ENCODE measurements at places on chromosomes 1 and 21.

DNA sequence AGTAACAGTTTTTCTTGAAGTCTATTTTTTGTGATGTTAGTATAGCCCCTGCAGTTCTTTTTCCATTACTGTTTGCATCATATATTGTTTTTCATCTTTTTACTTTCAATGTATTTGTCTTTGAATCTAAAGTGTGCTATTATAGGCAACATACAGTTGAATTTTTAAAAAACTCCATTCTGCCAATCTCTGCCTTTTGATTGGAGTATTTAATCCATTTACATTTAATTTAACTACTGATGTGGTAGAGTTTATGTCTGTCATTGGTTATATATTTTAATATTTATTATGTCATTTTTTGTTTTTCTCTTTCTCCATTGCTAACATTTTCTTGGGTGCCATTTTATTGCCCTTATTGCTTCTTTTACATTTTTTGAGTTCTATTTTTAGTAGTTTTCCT is 296.3 kb downstream of the HMCN1 start:
- DNase-seq = no peak

DNA sequence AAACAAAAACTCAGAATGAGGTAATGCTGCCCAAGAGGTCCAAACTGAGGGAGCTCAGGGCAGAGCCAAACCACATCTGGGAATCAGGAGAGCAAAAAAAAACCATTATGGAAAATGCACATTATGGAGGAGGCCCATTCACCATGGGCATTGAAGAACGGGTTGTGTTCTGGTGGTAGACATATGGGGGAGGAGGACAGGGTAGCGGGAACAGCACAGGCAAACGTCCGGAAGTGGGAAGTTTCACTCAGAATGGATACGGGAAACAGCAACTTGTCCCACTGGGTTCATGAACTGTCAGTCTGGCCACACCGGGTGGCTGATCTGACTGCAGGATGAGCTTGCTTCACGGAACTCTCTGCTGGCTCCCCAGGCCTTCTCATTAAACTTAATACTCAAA is 139.7 kb downstream of the RRAGC start:
- DNase-seq = no peak

- DNase-seq = no peak
Observed at GRCh38 chr1:185040408-185040735, 5.0 kb upstream of the RNF2 start.

GRCh38 chr1:14660801-14661200 is 62.3 kb downstream of the KAZN start:
- no peak for DNase-seq

- DNase-seq = no peak
Observed at GRCh38 chr21:32777269-32777668, 5.7 kb upstream of the PAXBP1 start.

- DNase-seq = no peak
Observed at GRCh38 chr1:92876351-92876750, 44.5 kb downstream of the RPL5 start.

- DNase-seq = no peak
Observed at GRCh38 chr1:212205006-212205405, 80.2 kb upstream of the PPP2R5A start.

DNA sequence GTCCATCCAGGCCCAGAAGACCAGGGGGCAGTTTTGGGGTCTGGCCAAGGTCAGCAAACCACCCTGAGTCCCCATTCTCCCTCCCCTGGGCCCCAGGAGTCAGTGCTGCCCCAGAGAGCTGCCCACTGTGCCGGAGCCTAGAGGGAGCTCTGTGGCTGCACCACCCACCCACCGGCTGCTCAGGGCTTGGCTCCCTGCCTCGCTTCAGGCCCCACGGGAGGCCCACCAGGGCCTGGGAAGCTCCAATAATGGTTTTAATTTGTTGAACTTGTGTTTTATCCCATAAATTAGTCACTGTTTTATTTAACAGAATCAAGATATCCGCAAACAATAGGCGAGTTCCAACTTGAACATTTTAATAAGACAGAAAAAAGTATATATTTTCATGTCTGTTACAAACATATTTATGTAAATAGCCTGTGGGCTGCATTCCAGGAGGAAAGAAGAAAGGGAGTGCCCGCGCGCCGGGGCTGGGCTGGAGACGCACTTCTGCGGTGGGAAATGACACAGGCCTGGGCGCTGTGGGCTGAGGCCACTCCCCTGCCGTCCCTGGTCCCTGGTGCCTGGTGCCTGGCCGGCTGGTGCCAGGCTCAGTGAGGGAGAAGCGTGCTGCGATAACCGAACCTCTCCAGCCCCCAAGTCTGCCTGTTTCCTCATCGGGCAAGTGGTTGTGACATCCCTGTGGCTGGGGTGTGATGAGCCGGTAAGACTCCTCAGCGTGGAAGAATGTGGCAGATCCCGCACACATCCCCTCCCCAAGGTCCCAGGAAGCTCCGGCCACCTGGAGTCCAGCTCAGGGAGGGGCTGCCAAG is 160.5 kb downstream of the PEX14 start:
- peak; percentile 75 for DNase-seq

- no peak for DNase-seq
Observed at GRCh38 chr1:186187601-186188000, 187.5 kb downstream of the TPR start.

GRCh38 chr1:232367293-232367692 is 262.6 kb downstream of the SIPA1L2 start:
- no peak for DNase-seq

DNA sequence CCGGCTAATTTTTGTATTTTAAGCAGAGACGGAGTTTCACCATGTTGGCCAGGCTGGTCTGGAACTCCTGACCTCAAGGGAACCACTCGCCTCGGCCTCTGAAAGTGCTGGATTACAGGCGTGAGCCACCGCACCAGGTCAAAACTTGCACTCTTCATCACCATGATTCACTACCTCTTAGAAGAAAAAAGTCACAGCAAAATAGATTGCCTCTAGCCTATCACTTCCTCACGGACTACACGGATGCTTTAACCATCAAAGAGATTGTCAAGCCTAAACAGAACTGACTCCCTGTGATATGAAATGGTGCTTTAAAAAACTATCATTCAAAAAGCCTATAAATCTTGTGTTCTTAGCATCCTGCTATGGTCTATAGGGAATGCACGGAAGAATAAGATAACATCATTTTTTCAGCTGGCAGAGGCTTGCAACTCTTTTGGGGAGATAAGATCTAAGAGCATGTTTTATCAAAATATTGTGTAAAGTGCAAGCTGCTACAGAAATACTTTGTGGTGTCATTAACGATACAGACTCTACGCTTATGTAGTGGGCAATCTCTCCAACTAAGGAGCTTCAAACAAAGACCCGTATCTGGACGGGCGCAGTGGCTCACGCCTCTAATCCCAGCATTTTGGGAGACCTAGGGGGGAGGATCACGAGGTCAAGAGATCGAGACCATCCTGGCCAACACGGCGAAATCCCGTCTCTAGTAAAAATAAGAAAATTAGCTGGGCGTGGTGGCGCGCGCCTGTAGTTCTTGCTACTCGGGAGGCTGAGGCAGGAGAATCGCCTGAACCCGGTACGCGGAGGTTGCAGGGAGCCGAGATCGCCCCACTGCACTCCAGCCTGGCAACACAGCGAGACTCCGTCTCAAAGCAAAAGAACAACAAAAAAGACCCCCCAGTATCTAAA is 966 bp downstream of the TFB2M start:
- DNase-seq = no peak

DNA sequence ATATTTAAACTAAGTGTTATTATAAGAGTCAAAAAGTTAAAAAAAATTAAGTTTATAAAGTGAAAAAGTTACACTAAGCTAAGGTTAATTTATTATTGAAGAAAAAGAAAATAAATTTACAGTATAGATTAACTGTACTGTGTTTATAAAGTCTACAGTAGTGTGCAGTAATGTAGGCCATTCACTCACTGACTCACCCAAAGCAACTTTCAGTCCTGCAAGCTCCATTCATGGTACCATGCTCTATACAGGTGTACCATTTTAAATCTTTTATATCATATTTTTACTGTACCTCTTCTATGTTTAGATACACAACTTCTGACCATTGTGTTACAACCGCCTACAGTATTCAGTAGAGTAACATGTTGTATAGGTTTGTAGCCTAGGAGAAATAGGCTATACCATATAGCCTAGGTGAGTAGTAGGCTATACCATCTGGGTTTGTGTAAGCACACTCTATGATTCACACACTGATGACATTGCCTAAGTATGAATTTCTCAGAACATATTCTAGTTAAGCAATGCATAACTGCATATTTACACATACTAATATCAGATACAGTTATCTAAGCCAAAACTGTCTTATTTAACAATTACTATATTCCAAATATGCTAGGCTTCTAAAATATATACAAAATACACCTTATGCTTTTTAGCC is 80.6 kb upstream of the GFI1 start:
- DNase-seq = no peak

DNA sequence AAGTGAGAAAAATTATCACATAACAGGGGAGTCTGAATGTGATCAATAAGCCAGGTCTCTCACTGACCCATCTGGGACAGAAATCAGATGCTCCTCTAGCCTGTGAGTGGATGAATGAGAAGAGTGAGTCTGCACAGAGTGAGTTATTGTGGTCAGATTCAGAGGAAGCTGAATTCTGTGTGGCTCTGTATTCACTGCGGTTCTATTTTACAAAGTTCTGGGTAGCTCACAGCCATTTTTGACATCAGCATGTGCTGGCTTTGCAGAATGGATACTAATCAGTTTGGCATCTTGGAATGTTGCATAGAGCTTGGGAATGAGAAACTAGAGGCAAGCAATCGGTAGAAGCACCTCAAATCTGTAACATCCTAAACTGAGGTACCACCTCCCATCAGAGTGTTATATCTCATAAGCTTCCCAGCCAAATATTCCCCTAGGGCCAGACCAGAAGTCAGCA is 3.8 kb downstream of the COLGALT2 start:
- DNase-seq = no peak

- no peak for DNase-seq
Observed at GRCh38 chr1:119254067-119254720, 113.7 kb upstream of the WARS2 start.

Measured in A673 (cell line).